ENCODE measurements at places on chromosomes 11 and 22.

DNA sequence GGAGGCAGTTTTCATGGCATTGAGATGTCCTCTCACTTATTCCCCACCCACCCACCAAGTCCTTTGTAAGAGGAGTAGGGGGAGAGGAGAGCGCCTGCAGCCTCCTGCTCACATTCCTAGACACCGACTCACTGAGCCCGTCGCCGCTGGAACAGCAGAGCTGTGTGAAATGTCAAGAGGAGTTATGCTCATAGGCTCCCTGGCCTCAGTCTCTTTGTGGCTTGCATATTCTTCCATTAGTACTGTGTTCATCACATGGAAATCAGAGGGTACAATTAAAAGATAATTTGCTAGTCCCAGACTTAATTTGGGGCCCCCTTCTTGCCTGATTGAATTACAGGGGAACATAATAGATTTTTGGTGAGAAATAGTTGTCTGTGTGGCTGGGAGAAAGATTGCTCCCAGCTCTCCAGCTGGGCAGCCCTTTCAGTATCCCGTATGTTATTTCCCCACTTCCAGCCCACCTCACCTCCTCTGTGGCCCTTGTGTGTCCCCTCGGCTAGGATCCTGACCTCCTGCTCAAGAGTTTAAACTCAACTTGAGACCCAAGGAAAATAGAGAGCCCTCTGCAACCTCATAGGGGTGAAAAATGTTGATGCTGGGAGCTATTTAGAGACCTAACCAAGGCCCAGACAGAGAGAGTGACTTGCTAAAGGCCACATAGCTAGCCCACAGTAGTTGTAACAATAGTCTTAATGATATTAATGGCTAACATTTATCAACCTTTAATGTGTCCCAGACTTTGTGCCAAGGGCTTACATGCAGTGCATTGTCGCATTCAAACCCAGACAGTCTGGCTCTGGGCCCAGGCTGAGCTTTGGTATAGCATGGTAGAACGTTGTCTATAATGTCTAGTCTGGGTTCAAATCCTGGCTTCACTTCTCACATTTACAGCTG lies 32.2 kb downstream of the LIMK2 start:
- DNase-seq = peak; percentile 49

GRCh38 chr11:106398502-106399075 lies 321.1 kb downstream of the AASDHPPT start:
- DNase-seq = no peak

DNA sequence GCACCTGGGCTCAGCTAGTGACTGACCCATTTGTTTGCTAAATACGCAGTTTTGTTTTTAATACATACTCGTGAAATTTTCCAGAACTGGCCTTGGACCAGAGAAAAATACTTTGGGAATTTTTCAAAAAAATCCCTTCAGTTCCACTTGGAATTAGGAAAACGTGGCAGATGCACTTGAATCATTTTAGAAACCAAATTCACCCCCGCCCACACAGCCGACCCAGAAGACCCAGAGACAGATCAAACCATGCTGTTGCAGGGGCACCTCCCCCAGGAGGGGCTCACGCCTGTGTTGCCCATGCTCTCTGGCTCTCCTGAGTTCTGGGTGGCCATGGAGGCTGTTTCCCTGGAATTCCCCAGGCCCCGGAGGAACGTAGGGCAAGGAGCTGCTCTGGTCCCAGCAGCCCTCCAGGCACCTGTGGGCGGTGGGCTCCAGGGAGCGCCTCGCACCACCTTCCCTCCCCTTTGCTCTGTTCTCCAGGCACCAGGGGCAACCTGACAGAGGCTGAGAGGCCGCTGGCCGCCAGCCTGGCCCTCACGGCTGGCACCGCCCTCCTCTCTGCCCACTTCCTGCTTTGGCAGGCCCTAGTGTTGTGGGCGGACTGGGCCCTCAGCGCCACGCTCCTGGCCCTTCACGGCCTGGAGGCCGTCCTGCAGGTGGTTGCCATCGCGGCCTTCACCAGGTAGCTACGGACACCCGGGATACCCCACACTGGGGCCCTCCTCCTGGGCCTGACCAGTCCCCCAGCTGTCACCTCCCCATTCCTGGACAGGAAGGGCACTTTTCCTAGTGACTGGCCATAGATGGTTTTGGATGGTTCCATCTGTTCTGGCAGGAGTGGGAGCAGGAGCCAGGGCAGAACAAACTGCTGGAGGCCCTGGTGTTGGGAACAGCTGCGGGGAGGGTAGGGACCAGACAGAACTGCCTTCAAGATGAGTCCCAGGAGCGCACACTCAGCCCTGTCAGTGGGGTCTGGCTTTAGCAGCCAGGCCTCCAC lies 3.3 kb upstream of the EPS8L2 start:
- DNase-seq = no peak

DNA sequence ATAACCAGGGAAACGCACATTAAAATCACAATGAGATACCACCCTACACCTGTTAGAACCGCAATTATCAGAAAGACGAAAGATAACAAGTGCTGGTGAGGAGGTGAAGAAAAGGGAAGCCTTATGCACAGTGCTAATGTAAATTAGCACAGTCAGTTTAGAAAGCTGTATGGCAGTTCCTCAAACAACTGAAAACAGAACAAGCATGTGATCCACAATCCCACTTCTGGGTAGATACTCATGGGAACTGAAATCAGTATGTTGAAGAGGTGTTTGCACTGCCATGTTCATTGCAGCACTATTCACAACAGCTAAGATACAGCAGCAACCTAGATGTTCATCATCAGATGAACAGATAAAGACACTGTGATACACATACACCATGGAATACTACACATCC lies 75.0 kb upstream of the CCND1 start:
- DNase-seq = no peak

GRCh38 chr11:116422556-116422955 lies 350.2 kb downstream of the BUD13 start:
- DNase-seq = peak; percentile 77

- peak; percentile 94 for DNase-seq
Measured at GRCh38 chr11:115078461-115079438, 400.4 kb downstream of the NXPE2 start.

Measured in NCI-H69 (cell line).